NCI-H1092 (cell line): ENCODE measurements at places on chromosomes 4 and X.

- no peak for DNase-seq
Observed at GRCh38 chrX:9379697-9380551, 84.9 kb upstream of the TBL1X start.

GRCh38 chrX:140477987-140478386, 26.9 kb downstream of the SOX3 start:
- no peak for DNase-seq

GRCh38 chrX:106039920-106040319, 1.4 kb upstream of the SERPINA7 start:
- DNase-seq = no peak

- no peak for DNase-seq
Observed at GRCh38 chrX:132367314-132367713, 121.5 kb downstream of the MBNL3 start.

DNA sequence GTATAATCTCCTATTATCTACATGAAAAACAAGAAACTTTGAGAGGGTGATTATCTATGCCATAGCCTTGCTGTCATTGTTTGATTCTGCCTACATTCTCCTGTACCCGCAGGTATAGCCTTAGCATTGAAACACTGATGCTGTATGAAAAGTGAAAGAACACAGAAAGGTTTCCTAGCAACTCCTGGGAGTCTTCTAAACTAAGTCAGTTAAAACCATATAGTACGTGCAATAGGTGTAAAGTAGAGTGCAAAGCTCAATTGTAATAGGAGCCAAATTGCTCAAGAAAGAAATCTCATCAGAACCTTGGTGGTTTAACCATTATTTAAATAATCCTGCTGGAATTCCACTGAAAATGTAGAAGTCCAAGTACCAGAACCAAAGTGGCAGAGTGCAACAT, 489.7 kb downstream of the PCDH10 start:
- no peak for DNase-seq

DNA sequence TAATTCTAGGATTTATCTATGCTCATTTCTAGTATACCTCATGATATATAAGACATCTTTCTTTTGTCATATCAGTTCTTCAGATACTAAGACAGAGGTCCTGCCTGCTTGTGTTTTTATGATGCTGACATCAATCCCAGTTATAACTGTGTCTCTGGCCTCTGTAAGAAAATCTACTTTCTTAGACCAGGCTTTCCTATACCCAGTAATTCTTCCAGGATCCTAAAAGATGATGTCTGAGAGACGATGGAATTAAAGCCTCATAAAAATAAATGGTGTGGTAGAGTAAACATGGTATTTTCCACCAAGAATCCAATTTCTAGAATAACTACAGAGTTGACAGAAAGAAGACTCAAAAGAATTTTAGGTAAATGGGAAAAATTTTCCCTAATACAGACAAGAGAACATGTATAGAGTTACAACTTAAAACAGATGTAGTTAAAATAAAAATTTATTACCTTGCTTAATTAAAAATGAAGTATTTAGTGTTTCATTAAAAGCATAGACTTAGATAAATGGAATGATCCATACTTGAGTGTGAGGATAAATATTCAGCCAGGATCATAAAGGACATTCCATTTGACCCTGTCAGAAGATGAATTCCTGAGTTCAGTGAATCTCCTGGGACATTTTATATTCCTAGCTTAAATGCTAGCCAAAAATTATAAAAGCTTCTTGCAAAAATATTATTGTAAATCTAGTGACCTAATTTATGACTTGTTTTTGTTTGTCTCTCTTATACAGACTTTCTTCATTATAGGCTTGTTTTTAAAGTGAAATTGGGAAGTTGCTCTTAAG, 137.4 kb downstream of the PDLIM5 start:
- DNase-seq = no peak

GRCh38 chr4:7818399-7818911, 121.2 kb downstream of the AFAP1 start:
- DNase-seq = peak; percentile 52

- no peak for DNase-seq
Observed at GRCh38 chr4:150938417-150938816, 76.7 kb downstream of the LRBA start.

DNA sequence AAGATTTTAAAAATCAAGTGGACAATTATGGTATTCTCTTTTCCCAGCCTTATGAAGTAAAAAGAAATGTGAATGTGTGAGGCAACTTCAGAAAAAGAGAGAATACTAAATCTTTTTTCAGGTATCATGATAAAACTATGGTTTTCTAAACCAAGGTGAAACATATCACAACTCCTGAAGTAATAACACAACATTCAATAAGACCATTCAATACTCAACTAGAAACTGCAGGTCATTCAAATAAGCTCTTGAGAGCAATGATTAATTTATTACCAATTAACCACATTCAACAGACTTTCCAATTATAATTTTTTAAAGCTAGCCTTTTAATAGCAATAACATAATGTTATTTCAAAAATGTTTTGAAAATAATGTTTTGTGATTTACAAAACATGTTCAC, 35.8 kb downstream of the SLC10A7 start:
- no peak for DNase-seq

DNA sequence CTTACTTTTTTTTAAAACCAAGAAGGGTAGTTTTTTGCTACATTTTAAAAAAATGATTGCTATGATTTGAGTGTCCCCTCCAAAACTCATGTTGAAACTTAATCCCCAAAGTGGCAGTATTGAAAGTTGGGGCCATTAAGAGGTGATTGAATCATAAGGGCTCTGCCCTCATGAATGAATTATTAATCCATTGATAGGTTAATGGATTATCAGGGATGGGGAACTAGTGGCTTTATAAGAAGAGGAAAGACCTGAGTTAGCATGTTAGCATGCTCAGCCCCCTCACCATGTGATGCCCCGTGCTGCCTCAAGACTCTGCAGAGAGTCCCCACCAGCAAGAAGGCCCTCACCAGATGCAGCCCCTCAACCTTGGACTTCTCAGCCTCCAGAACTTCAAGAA, 31.0 kb downstream of the SMIM43 start:
- no peak for DNase-seq

DNA sequence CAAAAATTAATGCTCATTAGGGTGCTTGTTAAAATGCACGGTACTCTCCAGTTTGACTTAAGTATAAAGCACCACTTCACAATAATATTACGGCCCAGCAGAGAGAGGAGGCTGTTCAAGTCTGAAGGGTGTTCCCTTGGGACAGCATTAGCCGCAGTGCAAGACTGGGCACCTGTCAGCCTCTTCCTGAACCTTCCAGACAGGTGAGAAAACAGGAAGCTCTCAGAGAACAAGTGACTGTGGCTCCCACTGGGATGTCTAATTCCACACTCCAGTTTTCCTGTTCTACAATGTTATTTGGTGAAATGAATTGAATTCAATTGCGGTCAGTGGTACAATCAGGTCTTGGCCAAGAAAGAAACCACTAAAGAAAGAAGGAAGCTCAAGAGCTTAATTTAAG, 414.4 kb downstream of the SMARCA1 start:
- DNase-seq = peak; percentile 75

GRCh38 chr4:144360146-144360793, 219.8 kb upstream of the GYPA start:
- DNase-seq = no peak

GRCh38 chrX:111100191-111100590, 4.2 kb downstream of the PAK3 start:
- peak; percentile 40 for DNase-seq

DNA sequence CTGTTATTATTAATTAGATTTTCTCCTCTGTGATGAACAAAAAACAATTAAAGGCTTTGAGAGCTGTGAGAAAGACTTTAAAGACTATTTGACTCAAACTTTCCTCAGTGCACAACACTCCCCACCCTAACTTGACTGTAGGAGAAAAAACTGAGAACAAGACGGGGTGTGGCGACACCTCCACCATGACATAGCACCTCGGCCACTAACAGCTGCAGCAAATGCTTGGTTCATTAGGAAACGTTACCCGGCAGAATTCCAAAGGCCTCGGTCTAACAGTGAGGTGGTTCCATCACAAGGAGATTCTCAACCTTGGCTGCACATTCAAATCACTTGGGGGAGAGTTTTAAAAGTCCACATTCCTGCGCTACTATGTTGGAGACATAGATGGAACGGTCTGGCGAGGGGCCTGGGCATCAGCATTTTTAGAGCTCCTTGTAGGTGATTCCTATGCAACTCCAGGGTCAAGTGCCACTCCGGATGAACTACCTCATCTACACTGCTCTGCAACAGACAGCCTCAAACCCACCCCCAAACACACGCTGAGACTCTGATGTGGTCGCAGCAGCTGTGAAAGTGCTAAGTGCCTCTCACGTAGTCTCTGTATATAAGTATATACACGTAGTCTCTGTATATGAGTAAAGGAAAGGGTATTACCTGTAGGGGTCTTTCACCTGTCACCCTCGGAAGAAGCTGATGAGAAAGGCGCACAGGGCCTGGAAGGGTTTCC, 1.0 kb downstream of the FGFBP2 start:
- DNase-seq = no peak

DNA sequence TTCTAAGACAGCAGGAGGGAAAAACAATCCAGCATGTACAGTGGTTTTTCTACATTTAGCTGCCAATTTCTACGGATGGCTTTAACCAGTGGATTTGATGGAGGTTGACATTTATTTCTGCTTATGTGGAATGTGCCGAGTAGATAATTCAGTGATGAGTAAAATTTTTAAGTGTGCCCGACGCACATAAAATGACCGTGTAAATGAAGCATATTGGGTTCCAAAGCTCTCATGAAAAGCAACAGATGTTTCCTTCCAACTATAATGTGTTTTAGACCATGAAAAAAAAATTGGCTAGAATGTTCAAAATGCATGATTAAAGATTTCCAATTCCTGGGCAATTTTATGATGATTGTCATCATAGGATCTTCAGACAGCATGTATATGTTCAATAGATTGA, 14.1 kb downstream of the INPP4B start:
- no peak for DNase-seq

DNA sequence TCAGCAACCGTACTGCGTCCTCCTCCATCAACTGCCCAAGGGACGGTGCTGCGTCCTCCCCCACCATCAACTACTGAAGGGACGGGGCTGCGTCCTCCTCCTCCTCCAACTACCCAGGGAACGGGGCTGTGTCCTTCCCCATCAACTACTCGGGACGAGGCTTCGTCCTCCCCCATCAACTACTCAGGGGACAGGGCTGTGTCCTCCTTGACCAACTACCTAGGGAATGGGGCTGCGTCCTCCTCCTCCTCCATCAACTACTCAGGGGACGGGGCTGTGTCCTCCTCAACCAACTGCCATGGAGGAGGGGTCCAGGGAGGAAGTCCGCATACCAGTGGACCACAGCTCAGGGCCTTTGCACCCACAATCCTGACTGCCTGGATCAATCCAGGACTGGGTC, 24.4 kb downstream of the PPP2R3B start:
- no peak for DNase-seq

- no peak for DNase-seq
Observed at GRCh38 chr4:32661229-32661628, 1941.1 kb downstream of the PCDH7 start.

GRCh38 chr4:2289955-2290333, 28.0 kb upstream of the MXD4 start:
- no peak for DNase-seq

DNA sequence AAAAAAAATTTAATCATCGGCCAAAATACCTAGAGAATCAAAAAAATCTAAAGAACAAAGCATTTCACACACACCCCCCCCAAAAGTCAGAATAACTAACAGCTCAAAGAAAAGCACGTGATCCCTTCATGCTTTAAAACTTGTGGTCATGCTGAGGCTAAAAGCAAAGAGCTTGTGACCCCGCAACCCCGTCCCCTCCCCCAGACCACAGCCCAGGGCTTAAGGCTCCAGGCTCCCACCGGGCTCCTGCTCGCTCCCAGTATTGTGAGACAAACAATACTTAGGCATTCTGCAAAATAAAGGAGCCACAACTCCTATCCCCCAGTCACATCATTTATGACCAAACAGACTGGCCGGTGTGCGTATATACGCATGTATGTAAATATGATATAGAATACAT, 62.1 kb upstream of the CCDC160 start:
- no peak for DNase-seq

GRCh38 chr4:187665086-187665485, 330.5 kb upstream of the ZFP42 start:
- no peak for DNase-seq

- DNase-seq = no peak
Observed at GRCh38 chr4:7761720-7762119, 177.9 kb downstream of the AFAP1 start.

- no peak for DNase-seq
Observed at GRCh38 chr4:8171984-8172924, 13.6 kb upstream of the ABLIM2 start.

DNA sequence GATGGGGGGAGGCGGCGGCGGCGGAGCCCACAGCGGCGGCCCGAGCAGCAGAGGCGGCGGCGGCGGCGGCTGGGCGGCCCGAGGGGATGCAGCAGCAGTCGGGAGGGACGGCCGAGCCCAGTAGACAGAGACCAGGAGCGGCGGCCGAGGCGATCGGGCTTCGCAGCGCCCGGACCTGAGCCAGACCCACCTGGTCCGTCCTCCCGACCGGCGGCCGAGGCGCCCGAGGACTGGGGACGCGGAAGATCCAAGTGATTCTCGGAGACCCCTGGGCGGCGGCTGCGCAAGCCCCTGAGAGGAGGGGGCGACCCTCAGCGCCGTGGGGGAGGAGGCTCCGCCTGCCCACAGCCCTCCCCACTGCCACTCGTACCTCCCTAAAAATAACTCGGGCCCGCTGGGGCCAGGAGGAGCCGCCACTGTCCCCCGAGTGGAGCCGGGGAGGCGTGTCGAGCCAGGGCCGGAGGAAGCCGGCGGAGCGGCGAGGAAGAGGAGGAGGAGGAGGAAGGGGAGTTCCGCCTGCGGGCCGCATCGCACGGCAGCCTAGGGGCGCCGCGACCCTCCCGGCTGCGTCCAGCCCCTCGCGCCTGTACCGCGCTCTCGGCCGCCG, 608 bp downstream of the RAPGEF2 start:
- no peak for DNase-seq

GRCh38 chrX:46531442-46531841, 13.8 kb downstream of the ZNF674 start:
- DNase-seq = no peak

- DNase-seq = no peak
Observed at GRCh38 chrX:19902110-19902509, 14.7 kb upstream of the SH3KBP1 start.

DNA sequence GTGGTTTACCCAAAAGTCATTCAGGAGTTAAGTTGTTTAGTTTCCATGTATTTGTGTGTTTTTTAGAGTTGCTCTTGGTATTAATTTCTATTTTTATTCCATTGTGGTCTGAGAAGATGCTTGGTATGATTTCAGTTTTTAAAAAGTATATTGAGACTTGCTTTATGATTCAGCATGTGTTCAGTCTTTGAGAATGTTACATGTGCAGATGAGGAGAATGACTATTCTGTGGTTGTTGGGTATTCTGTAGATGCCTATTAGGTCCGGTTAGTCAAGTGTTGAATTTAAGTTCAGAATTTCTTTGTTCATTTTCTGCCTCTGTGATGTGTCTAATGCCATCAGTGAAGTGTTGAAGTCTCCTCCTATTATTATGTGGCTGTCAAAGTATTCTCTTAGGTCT, 249.4 kb downstream of the ARHGAP10 start:
- DNase-seq = no peak

GRCh38 chr4:59671037-59671436, 1529.1 kb upstream of the ADGRL3 start:
- no peak for DNase-seq

GRCh38 chr4:6658597-6659075, 18.2 kb downstream of the MRFAP1 start:
- no peak for DNase-seq

- DNase-seq = peak; percentile 27
Observed at GRCh38 chr4:67198727-67199126, 346.6 kb downstream of the CENPC start.
